ENCODE measurements at places on chromosomes 11 and 22.
A peak's percentile ranks its signal among the peaks of the same experiment; 100 is the strongest.

DNA sequence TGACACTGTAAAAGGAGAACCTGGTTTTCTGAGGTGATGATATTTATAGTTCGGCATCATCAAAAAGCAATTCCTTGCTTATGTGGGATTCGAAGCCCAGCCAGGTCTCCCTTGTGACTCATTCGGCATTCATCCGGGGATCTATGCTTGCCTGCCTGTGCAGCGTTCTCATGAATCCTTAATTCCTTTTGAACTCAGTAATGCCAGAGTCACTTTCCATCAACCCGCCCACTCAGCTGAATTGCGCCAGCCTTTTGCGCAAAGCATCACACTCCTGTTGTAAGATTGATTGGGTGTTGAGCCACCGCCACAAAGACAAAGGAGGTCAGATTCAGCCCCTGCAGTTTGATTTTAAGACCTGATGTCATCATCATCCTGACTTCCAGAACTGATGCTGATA lies 128.6 kb downstream of the SLC17A6 start:
- no peak for DNase-seq

DNA sequence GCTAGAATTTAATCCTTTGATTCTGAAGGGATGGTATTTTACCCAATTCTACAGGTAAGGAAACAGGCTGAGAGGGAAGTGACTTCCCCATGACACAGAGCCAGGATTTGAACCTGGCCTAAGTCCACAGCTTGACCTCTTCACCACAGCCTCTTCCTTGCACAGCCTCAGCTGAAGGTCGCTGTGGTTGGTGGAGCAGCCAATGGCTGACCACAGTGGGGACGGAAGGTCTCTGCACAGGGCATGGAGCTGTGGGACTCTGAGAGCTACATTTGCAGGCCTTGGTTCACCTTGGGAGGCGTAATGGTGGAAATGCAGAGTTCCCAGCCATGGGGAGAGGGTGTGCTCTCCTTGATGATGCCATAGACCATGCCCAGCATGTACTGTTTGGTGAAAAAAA lies 295.0 kb downstream of the DDX10 start:
- DNase-seq, result no peak

- DNase-seq, result no peak
These were observed 3.9 kb downstream of the ALDH3B2 start for GRCh38 chr11:67670316-67671210.

DNA sequence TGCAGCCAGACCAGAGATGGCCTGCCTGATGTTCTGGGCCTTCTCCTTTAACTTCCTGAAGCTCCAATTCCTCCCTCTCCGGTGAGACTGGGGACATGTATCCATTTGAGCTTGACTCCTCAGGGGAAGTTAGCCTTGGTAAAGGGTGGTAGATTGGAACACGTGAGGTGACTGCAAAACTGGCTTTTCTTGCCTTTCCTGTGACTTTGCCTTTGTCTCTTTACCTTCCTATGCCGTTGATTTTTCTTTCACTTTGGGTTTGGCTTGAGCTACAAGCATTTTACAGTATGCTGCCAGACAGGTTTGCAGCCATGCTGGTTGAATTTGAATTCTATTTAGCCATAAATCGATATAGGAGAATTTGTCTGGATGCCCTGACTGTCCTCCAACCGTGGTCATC lies 16.8 kb upstream of the GLYATL1 start:
- no peak for DNase-seq

DNA sequence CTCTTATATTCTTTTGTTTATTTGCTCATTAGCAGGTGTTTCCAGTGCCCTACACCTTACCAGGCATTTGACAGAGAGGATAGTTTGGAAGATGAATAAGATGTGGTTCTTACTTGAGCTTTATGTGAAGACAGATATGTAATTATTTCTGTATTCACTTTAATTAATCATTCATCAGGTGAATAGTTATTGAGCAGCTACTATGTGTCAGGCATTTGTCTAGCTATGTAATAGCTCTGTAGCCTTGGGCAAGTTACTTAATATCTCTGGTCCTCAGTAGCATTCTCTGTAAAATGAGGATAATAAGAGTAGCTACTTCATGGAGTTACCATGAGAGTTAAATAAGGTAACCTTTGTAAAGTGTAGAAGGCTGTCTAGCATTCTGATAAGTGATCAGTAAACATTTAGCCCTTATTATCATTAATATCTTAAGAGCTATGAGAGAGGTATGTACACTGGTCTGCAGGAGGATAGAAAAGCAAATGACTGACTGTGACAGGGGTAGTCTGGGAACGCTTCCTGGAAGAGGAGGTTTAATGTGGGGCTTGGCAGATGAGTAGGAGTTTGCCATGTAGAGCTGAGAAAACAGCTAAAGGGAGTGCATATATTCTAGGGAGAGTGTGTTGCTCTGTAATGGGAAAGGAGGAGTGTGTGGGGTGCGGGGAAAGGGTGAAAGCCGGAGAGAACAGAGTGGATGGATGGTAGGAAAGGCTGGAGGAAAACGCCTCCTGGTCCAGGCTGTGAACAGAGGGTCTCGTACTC lies 56.1 kb downstream of the MICAL2 start:
- no peak for DNase-seq

DNA sequence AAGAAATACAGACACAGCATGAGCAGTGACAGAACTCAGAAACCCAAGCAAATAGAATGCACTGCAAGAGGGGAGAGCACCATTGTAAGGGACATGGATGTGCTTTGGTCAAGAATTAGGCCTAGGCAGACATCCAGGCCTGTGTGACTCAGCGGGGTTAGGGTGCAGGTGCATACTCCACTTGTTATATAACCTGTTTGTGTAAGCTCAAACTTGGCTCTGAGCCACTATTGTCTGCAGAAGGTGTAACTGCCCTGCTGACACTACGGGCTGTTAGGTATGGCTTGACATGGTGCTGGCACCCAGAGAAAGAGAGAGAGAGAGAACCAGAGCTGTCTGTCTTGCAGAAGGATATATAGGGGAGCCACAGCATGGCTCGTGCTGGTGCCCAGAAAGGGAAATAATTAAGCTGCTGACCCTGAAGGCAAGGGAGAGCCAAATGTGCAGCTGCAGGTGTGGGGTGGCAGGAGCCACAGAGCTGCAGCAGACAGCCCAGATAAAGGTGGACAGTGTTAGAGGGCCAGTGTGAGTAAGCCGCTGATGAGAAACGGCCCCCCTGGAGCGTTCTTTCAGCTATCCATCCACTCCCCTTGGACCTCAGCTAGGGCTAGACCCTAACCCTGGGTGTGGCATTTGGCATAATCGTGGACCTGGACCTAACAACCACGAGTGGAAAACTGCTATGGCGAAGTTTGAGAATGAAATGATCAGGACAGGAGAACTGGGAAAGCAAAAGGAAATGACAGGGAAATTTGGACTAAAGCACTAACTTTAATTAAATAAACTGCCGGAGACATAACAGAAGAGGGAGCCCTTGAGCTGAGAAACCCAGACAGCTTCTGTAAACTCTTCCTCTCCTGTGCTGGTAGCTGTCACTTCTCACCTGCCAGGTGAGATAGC lies 253.0 kb upstream of the CCDC179 start:
- DNase-seq, result no peak

GRCh38 chr11:66868726-66869566 lies 12.1 kb downstream of the LRFN4 start:
- peak; percentile 78 for DNase-seq

- DNase-seq, result no peak
These were observed 117.7 kb downstream of the WT1 start for GRCh38 chr11:32317643-32318042.

DNA sequence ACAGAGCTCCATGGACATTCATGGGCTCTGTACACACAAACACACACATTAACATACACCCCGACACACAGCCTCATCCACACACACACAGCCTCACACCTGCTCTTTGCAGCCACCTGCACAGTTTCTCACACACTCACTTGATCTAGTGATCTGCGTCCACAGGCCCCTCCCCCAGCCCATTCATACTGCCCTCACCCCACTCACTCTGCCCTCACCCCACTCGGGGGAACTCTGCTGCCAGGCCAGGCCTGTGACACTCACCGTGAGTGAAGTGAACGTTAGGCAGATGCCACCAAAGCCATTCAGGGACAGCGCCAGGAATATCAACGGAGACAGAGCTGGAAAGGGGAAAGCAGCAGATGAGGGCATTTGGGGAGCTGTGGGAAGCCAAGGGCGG lies 15.0 kb downstream of the SLC43A1 start:
- DNase-seq, result no peak

DNA sequence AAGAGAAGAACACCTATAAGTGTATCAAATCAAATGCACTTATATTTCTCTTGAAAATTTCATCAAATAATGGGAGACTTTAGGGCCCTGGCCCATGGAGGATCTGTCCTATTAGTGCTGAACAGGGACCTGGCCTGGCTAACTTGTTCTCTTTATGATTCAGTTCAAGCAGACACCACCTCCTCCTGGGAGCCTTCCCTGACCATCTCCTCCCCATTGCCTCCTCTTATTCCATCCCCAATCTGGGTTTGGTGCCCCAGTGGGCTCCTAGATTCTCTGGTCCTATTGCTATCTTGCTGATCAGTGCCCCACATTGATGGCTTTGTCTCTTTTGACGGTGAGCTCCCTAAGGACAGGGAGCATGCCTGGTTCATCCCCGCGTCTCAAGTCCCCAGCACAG lies 60.1 kb downstream of the MICAL2 start:
- no peak for DNase-seq

- DNase-seq, result no peak
These were observed 147.6 kb downstream of the FBXO7 start for GRCh38 chr22:32622004-32622743.

DNA sequence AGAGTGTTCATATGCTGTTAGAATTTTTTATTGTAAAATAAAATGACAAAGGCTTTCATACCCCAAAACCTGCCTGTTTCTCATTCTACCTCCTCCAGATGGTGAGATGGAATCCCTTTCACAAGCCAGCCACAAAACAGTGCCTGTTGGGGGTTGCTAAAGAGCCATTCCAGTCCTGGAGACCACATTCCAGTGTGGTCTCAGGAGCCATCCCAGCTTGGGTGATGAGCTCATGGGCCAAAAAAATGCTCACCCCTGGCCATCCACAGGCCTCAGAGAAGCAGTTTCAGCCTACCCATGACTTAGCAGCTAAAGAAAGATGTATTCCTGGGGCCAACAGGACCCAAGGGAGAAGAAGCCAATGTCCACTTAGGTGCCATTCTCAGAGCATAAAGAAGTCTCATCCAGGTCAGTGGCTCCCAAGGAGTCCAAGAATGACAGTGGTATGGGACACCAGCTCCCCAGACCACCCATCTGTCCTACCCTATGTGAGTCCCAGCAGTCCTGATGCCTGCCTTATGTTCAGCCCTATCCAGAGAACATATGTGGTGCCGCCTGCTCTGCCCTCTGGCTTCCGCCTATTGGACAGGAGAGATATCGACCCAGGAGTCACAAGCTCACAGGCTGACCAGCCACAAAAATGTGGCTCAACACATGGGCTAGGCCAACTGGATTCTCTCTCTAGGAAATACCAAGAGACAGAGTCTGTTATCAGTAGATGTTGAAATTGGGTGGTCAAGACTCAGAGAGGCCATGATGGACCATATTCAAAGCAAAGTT lies 26.4 kb downstream of the C11orf91 start:
- no peak for DNase-seq

DNA sequence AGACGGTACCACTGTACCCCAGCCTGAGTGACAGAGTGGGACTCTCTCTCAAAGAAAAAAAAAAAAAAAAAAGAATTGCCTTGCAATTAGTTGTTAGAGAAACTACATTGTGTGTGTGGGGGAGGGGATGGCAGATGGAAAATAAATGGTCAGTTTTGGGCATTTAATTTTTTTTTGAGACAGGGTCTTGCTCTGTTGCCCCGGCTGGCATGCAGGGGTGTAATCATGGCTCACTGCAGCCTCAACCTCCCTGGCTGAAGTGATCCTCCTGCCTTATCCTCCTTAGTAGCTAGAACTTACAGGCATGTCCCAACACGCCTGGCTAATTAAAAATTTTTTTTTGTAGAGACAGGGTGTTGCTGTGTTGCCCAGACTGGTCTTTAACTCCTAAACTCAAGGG lies 36.4 kb downstream of the WEE1 start:
- no peak for DNase-seq

GRCh38 chr11:7524462-7525235 lies 10.8 kb downstream of the PPFIBP2 start:
- no peak for DNase-seq

DNA sequence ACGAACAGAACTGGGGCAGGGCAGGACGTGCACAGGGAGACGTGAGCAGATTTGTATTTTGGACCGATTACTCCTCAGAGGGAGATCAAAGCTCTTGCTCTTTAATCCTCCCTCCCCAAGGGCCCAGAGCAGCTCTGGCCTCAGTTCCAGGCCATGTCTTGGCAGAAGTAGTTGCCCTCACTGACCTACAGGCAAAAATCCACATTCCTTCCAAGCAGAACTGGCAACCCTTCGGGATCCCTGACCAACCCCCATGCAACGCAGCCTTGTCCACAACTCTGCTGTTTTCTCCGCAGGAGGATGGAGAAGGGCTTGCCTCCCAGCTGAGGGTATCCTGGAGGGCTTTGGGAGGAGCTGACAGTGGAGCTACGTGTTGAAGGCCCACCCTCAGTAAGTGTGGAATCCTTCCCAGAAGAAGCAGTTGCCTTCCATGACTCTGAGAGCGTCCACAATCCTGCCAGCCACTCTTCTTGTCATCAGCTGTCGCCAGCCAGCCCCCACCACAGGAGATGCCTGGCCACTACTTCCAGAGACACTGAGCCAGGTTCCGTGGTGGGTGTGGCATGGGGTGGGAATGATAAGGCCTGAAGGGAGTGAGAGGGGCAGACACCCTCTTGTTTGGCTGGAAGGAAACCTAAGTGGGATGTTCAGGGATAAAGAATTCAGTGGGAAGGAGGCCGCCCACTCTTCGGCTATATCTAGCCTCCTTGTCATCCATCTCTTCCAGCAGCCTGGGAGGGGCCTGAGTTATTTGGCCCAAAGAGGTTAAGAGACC lies 68.1 kb downstream of the PDE2A start:
- no peak for DNase-seq

- DNase-seq, result no peak
These were observed 134.2 kb downstream of the RBFOX2 start for GRCh38 chr22:35894464-35894878.

DNA sequence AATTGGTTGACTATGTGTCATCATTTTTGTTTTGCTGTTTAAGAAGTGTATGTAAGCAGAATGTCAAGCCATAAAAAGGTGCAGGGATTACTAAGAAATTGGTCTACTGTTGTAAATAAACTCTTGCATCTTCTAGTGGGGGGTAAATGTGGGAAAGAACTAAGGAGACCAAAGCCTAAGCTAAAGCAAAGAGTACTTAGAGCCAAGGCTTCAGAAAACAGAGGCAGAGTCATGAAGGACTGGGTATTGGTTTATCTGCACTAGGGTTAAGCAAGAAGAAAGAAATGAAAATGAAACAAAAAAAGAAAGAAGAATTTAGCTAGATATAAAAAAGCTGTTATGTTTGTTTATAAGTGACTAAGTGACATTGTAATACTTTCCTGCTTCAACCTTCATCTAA lies 628.1 kb downstream of the METTL15 start:
- DNase-seq, result no peak

GRCh38 chr11:70164705-70165104 lies 38.4 kb upstream of the FADD start:
- DNase-seq, result no peak

- DNase-seq, result peak; percentile 91
These were observed at the start of gene FOSL1 for GRCh38 chr11:65900125-65900898. Gene FOSL1 (minus strand): TSS chr11:65900388. CDS start chr11:65900339, 49 bp downstream.

- DNase-seq, result no peak
These were observed 156.4 kb downstream of the FAM181B start for GRCh38 chr11:82577246-82577645.

- peak; percentile 22 for DNase-seq
These were observed 927 bp downstream of the PRCP start for GRCh38 chr11:82899186-82899820.

Data from T-cell (primary cell).